Fibroblast of upper back skin (primary cell): ENCODE measurements at places on chromosomes 2 and 18.

- DNase-seq: peak; percentile 66
Observed at GRCh38 chr2:42959234-42960001, 167.0 kb upstream of the HAAO start.

GRCh38 chr2:26989156-26989555 lies 18.7 kb downstream of the MAPRE3 start:
- DNase-seq: peak; percentile 63

GRCh38 chr2:86240251-86240650 lies 41.0 kb downstream of the MRPL35 start:
- no peak for DNase-seq

- DNase-seq: no peak
Observed at GRCh38 chr2:21395366-21395765, 271.6 kb downstream of the TDRD15 start.

DNA sequence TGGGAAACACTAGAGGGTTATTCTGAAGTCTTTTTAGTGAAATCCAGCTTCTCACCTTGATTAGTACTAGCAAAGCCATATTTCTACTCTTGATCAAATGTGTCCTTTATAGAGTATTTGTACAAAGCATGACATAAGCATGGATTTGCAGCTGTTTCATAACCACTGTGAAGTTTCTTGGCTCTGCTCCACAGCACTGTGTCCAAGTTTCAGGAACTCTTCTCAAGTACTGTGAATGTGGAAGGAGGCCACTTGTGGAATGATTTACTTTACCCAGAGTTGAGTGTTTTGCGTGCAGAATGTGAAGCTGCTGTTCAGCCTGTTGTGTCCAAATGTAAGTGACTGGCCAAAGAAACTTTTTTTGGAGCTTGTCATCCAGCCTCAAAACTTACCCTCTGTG lies 16.2 kb upstream of the MAPRE2 start:
- DNase-seq: peak; percentile 91

- no peak for DNase-seq
Observed at GRCh38 chr18:56481751-56482150, 156.6 kb downstream of the TXNL1 start.

GRCh38 chr2:47195148-47195547 lies 40.0 kb upstream of the STPG4 start:
- DNase-seq: peak; percentile 72

DNA sequence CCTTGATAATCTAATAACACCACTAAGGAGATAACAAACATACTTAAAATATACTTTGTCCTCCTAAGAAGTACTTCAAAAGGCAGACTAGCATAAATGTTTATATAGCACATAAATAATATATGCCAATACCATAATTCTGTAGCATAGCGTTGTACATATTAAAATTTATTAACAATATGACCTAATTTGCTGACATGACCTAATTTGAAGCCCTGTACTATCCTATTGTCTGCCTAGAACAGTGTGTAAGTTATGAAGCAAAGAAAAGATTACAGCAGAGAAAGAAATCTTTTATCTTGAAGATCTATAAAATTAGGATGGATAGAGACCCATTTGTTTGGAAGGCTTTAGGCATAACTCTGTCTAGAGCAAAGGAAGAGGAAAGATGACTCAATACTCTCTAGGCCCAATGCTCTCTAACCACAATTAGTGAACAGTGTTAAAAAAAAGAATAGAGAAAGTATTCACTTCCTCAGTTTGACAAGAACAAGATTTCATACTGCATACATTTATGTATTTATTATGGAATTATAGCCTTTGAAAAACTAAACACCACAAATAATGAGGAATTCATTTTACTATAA lies 231.3 kb downstream of the ZRANB3 start:
- peak; percentile 45 for DNase-seq

- no peak for DNase-seq
Observed at GRCh38 chr2:117686699-117687098, 127.8 kb upstream of the DDX18 start.

DNA sequence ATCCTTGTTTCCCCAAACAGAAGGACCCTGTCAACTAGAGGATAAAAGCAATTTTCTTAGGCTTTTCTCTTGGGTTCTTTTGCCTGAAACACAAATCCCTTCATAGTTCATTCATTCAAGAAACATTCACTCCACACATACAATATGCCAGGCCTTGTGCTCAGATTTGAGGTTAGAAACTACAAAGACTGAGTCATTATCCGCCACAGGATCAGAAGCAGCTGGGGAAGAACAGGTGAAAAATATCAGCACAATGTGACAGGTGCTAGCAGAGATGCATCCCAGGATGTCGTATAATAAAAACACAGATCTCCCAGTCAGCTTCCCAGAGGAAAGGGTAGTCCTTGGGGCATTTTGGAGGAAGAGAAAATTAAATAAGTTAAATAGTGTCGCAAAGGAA lies 172.4 kb downstream of the LRATD1 start:
- no peak for DNase-seq

GRCh38 chr2:73582364-73582763 lies 59.9 kb downstream of the NAT8 start:
- DNase-seq: no peak

DNA sequence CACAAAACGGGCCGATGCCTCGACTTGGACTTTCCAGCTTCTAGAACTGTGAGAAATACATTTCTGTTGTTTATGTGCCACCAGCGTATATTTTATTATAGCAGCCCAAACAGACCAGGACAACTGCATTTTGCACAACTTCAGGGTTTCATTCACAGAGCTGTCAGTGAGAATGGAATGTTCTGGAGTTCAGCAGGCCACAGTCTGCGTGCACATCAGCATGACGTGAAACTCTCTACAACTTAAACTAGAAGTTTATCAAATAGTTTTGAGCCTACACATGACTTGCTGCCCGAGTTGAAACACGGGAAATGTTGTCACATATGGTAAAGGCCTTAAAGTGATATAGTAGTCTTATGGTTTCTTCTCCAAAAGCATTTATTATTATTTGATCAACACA lies 3.9 kb upstream of the TRIB2 start:
- DNase-seq: no peak

GRCh38 chr2:19207452-19207851 lies 151.0 kb downstream of the OSR1 start:
- DNase-seq: no peak

DNA sequence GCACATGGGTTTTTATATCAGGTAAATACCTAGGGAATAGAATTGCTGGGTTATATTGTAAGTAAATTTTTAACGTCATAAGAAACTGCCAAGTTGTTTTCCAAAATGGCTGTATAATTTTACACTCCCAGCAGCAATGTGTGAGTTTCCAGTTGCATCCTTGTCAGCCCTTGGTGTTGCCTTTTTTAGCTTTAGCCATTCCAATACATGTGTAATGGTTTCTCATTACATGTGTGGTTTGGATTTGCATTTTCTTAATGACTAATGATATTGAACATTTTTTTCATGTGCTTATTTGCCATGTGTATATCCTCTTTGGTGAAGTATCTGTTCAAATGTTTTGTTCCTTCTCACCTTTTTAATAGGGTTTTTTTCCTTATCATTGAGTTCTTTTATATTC lies 70.8 kb downstream of the ABI2 start:
- no peak for DNase-seq

GRCh38 chr2:33275689-33276444 lies 200.6 kb upstream of the RASGRP3 start:
- DNase-seq: peak; percentile 45

DNA sequence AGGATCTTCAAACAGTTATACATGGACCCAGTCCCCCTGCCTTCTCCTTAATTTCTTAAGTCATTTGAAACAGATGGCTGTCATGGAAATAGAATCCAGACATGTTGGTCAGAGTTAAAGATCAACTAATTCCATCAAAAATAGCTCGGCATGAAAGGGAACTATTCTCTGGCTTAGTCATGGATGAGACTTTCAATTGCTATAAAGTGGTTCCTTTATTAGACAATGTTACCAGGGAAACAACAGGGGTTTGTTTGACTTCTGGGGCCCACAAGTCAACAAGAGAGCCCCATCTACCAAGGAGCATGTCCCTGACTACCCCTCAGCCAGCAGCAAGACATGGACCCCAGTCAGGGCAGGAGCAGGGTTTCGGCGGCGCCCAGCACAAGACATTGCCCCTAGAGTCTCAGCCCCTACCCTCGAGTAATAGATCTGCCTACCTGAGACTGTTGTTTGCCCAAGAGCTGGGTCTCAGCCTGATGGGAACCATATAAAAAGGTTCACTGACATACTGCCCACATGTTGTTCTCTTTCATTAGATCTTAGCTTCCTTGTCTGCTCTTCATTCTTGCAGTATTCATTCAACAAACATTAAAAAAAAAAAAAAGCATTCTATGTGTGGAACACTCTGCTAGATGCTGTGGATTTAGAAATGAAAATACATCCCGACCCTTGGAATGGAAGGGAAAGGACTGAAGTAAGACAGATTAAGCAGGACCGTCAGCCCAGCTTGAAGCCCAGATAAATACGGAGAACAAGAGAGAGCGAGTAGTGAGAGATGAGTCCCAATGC lies 4.6 kb downstream of the TTR start:
- peak; percentile 66 for DNase-seq

- DNase-seq: no peak
Observed at GRCh38 chr2:172634477-172634876, 78.6 kb downstream of the PDK1 start.

DNA sequence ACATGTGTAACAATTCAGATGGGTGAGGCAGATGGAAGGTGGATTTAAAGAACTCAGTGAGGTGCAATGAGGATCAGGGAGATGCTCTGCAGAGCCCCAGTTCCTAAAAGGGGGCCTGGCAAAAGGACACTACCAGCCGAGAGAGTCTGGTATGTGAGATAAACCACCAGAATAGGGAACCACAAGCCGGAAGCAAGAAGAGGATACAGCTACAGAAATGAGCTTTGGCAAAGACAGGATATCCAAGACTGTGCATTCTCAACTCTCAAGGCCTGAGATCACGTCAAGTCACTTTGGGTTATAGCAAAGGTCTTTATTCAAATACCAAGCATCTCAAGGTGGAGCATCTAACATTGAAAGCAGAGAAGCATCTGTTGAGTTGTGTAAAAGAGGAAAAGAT lies 293.5 kb downstream of the ARHGAP15 start:
- no peak for DNase-seq

DNA sequence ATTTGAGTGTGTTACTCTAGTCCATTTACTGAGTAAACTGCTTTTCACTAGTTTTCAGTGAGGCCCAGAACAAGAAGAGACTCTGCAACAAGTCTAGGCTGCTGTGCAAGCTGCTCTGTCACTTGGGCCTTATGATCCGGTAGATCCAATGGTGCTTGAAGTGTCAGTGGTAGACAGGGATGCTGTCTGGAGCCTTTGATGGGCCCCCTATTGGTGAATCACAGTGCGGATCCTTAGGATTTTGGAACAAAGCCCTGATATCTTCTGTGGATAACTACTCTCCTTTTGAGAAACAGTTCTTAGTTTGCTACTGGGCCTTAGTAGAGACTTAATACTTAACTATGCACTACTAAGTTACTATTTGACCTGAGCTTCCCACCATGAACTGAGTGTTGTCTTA lies 150.2 kb downstream of the TMEFF2 start:
- DNase-seq: no peak

GRCh38 chr2:44559108-44559507 lies 197.4 kb downstream of the CAMKMT start:
- no peak for DNase-seq

DNA sequence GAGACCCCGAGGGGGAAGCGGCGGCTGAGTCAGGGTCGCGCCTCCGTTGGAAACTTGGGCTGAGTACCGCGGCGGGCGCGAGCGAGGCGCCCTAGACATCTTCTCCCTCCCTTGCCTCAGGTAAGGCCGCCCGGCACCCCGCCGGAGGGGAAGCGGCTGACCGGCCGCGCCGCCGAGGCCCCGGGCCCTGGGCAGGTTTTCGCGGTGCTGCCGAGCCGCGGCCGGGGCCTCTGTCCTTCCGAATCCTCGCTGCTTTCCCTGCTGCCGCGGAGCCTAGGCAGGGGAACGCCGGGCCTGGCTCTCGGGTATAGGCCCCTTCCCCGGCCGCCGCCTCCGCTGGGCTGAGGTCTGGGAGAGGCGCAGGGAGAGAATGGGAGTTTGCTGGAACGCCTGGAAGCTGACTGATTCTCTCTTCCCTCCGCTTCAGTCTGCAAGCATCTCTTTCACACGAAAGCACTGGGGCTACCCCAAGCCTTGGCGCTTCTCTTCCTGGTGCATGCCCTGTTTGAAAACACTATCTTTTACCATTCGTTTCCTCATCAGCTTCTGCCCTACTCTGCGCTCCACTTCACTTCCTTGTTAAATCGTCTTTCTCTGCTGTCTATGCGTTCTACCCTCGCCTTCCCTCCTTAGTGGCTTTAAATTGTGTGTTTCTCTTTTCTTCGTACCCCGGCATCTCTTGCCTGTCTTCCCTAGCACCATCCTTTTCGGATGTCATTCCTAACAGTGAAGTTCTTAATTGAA lies 652 bp downstream of the PPM1B start:
- DNase-seq: peak; percentile 23

- no peak for DNase-seq
Observed at GRCh38 chr2:149984311-149984710, 396.7 kb upstream of the MMADHC start.

GRCh38 chr18:3305354-3305762 lies 43.4 kb downstream of the MYL12B start:
- DNase-seq: peak; percentile 97

DNA sequence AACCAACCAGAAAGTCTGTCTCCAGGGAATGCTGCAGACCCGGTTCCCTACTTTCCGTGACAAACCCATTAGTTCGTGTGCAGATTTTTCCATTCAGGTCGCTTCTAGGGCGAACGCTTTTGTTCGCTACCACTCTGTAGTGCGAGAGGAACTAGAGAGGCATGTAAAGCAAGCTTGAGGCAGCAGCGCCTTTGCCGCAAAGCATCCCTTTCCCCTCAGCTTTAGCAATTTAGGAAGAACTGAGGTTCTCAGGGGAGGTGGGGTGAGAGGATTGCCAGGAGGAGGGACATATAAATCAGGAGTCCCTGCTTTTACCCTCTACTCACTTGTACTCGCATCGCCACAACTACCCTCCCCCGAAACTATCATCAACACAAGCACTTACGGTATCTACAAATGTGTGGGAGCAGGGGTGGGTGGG lies 748 bp upstream of the ZNF804A start:
- peak; percentile 51 for DNase-seq

- DNase-seq: no peak
Observed at GRCh38 chr2:198297350-198297749, 493.0 kb downstream of the PLCL1 start.

GRCh38 chr2:101474731-101475384 lies at the start of gene RFX8:
RFX8 (minus strand) TSS chr2:101475112; CDS start chr2:101466848, 8,264 bp downstream.
- DNase-seq: peak; percentile 96

GRCh38 chr2:224851811-224852210 lies 135.6 kb upstream of the CCDC195 start:
- DNase-seq: no peak

- DNase-seq: no peak
Observed at GRCh38 chr2:239937866-239938640, 87.1 kb downstream of the NDUFA10 start.

DNA sequence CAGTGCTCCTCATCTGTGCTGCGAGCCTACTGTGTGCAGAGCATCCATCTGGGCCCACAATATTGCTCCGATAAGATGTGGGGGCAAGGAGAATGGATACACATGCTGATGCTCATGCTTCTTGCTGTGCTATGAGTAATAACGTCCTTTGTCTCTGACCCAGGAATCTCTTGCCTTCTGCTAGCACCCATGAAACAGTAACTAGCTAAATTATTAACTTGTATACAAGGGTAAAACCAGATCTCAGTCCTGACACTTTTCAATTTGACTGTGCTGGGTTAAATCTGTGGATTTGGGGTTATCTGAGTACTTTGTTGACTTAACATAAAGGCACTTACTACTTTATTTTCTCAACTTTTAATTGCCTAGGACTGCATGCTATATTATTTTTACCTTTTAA lies 357.6 kb downstream of the SLC4A3 start:
- DNase-seq: no peak
